ENCODE measurements at places on chromosomes 4 and X.

DNA sequence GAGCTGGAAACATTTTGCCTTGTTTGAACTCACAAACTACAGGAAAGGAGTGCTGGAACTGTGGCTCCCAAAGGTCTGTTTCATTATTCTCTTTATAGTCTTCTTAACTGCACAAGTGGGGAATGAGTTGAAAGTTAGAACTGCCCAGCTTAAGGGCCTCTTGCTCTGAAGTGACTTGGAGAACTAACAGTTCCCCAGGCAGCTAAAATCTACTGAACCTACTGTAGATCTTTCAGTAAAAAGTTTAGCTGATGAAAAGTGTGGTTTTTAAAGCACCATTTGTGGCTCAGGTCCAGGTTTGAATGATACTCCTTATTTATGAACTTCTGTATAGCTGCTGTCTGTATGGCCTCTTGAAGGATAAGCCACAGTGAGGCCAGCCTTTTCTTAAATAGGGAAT, 353.8 kb downstream of the MAPK10 start:
- DNase-seq: no peak

DNA sequence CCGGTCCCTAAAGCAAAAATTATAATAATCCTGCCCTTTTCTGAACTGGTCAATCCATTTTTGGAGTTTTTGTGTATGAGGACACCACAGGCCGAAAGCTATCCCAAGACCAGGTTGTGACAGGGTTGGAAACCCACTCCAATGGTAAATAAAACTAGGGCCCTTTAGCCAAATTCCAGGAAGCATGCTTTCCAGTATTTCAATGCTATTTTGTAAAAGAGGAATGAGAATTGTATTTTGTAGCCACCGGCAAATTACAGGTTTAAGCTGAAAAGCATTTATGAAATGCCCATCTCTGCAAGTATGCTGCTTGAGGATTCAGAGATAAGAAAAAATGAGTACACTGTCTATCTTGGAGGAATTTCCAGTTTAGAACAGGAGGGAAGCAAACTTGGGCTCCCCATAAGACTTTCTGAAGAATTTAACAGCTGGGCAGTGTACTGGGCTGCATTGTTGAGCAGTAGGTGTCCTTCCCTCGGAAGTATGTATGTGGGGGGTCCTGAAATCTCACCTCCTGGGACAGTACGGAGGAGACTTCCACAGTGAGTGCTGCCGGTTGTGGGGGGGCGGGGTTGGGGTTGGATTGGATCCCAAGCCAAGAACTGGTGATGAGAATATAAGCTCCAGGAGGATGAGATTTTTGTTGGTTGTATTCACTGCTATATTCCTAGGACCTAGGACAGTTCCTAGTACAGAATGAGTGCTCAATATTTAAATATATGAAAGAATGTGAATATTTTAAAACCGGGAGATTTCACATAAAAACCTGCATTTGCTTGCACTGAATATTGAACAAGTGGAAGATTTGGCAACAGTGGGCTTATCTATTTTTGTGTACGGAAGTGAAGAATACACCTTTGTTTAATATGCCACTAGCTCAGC, 26.8 kb downstream of the OCIAD2 start:
- no peak for DNase-seq

- no peak for DNase-seq
Measured at GRCh38 chrX:82412858-82413257, 1095.2 kb upstream of the POU3F4 start.

- no peak for DNase-seq
Measured at GRCh38 chr4:86233681-86234080, 126.2 kb downstream of the MAPK10 start.

GRCh38 chr4:77156912-77157858, at the start of gene CCNG2:
TSS of gene CCNG2 (plus strand) at chr4:77157207. CDS start at chr4:77158533, 1,326 bp downstream.
- DNase-seq: peak; percentile 93

- peak; percentile 92 for DNase-seq
Measured at GRCh38 chr4:83252782-83253405, 31.7 kb downstream of the COQ2 start.

DNA sequence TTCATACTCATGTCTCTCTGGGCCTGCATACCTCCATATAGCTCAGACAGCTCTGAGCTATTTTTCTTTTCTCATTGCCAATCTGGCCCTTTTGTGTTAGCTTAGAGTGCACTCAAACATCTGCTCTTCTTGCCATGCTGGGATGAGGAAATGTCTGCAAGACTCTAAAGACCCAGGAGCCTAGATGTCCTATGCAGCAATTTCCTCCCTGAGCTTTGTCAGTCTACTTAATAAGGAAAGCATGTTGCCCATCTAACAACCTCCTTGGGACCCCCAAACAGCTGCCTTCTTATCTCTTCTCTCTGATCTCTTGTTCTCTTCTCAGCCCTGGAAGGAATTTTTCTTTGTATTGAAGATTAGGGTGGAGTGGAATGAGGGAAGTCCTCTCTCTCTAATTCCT, 69.2 kb downstream of the UCHL1 start:
- no peak for DNase-seq

DNA sequence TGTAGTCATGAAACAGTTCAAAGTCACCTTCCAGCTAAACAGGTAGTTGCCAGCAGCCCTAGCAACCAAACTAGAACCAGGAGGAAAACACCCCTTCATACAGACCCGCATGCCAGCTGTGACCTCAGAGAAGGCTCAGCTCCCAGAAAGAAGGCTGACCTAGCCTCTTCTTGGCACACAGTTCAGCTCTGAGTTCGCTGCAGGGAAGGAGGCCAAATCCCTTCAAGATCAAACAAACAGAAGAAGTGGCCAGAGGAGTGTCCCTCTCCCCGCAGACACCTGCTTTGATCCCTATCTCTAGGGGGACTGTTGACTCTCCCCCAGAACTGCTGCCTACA, 56.0 kb downstream of the HADH start:
- no peak for DNase-seq

DNA sequence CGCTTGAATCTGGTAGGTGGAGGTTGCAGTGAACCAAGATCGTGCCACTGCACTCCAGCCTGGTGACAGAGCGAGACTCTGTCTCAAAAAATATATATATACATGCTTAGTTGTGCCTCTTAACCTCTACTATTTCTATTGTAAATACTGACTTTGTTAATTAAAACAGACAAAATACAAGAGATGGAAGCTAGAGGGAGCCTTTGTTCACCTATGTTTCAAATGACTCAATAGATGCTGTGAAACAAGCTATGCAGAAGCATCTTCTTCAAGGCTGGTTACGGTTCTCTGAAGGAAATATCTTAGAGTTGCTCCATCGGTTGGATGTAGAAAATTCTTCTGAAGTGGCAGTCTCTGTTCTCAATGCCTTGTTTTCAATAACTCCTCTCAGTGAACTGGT, 6.2 kb downstream of the NCAPG start:
- peak; percentile 59 for DNase-seq

DNA sequence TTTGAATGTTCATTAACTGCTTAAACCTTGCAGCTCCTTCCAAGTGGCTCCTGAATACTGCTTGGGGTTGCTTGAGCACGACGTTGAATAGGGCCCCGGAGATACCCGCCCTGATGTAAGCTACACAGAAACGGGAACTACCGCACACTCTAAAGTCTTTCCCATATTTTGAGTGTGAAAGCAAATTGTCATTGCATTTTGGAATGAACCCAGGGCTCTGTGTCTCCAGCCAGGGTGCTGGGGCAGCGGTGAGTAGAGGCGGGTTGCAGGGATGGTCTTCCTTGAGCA, 59.4 kb upstream of the HELT start:
- no peak for DNase-seq

DNA sequence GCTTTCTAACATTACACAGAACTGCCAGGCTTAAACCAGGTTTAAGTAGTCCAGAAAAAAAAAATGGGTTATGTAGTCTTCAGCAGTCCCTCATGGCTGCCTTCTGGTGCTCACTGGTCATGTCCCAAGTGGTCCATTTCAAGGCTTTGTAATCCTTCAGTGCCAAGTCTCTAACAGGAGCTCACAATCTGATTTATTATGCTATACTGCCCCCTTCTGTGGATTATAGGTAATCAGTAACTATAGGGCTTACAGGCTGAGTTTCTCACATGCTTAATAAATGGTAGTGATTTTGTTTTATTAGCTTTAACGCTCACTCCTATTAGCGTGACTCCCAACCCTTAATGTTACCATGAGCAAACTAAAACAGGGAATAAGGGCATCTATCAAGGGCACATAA, 92.5 kb upstream of the EDA2R start:
- DNase-seq: peak; percentile 47

DNA sequence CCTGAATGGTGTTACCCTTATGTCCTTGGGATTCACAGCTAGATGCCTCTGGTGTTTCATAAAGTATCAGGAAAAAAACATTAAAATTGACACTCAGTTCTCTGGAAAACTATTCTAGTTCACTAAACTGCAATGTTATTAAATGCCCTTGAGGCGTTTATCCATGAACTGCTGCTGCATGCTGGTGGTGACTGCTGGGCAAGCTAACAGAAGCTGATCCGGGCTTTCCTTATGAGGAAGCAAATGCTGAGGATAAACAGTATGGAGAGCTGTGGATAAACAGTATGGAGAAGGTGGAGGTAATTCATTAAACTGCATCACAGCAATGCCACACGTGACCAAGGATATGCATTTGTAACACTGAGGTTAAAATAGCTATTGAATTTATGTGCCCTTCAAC, 227.0 kb downstream of the NR3C2 start:
- no peak for DNase-seq

- DNase-seq: no peak
Measured at GRCh38 chr4:23938796-23939195, 48.9 kb upstream of the PPARGC1A start.

GRCh38 chrX:121298499-121298898, 251.1 kb downstream of the GLUD2 start:
- no peak for DNase-seq

DNA sequence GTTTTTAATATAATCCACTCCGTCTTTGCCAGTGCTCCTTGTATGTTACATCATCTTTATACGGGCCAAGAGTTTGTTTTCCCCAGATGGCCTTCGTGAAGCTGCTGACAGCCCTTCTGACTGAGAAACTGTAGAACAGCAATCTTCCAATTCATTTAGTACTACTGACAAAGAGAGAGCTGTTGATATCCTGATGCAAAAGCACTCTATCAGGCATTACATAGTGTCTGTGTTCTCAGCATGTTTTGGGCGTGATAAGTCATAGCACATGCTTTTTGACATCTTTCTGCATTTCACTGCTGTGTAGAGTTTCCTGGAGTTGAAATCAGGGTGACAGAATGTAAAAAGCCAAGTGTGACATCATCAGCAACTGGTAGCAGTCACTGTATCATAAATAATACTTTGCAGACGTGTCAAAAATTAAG, 746.3 kb upstream of the FAM241A start:
- no peak for DNase-seq

DNA sequence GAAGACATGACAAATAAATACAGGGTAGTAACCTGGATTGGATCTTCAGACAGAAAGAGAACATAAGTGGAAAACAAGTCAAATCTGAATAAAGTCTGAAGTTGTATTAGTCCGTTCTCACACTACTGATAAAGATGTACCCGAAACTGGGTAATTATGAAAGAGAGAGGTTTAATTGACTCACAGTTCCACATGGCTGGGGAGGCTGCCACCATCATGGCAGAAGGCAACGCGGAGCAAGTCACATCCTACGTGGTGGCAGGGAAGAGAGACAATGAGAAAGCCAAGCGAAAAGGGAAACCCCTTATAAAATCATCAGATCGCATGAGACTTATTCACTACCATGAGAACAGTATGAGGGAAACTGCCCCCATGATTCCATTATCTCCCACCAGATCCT, 82.8 kb downstream of the USP46 start:
- no peak for DNase-seq

- DNase-seq: no peak
Measured at GRCh38 chr4:26839016-26839415, 21.6 kb upstream of the STIM2 start.

GRCh38 chr4:101886826-101887225, 96.3 kb downstream of the BANK1 start:
- DNase-seq: no peak

DNA sequence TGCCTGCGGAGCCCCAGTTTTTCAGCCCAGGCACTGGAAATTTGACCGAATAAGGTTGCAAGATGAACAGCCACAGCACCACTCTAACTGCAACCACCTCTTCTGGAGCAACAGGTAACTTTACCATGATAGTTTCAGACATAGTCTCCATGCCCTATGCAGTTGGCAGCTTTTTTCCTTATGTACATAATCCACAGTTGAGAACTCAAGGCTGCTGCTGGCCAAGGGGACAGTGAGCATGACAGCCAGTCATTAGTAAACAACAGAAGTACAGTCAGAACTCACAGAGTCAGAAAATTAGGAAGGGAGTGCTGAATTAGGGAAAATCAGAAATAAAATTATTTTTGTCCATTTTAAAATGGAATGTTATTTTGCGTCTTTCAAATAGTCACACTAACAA, 192.7 kb upstream of the NHS start:
- no peak for DNase-seq

GRCh38 chrX:87388381-87388780, 129.2 kb upstream of the KLHL4 start:
- no peak for DNase-seq

DNA sequence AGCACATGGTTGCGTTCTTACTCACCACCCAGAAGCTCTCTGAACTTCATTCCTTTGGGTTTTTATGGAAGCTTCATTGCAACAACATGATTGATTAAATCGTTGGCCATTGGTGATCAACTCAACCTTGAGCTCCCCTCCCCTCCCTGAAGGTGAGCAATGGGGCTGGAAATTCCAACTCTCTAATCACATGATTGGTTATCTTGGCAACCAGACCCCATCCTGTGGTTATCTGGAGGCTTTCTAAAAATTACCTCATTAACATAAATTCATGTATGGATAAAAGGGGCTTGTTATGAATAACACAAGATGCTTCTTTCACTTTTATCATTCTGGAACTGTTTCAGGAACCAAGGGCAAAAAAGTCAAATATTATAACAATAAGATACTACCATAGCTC, 34.6 kb upstream of the NMU start:
- DNase-seq: no peak

- no peak for DNase-seq
Measured at GRCh38 chrX:118205421-118206395, 89.1 kb upstream of the KLHL13 start.

DNA sequence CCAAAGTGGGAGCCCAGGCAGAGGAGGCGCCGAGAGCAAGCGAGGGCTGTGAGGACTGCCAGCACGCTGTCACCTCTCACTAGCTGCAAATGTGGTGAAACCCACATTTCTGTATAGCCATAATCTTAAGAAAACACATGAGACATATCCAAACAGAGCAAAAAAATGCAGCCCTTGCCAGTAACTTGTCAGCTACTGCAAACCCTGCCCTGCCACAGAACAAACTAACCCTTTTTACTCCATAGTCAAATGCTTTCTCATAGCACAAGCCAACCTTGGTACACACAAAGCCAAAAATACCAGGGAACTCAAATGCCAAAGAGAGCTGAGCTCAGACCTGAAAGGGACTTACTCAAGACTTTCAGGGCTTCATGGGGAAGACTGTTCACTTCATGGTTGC, 14.9 kb upstream of the NXF3 start:
- no peak for DNase-seq

GRCh38 chr4:101171747-101172146, 175.6 kb downstream of the PPP3CA start:
- no peak for DNase-seq

DNA sequence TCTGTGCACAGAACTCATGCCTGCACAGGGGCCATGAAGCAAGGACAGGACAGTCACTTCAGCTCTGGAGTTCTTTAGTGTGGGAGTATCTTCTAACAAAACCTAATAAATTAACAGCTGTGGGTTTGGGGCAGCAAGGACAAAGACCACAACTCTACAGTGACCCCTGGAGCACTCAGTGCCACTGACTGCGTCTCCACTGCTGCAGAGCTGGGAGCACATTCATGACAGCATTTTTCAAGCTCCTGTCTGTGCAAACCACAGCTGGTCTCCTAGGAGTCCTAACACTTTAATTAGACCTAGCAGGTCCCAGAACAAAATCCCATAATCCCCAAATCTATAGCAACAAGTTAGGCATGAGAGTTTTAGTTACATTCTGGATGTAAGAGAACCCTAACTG, 76.5 kb downstream of the RTL9 start:
- DNase-seq: no peak

All from NAMALWA (cell line).